ENCODE measurements at places on chromosomes 16 and 17.

GRCh38 chr17:6350806-6351205 is 84.1 kb downstream of the AIPL1 start:
- DNase-seq = no peak

- no peak for DNase-seq
These were observed 216.9 kb upstream of the CHMP6 start for GRCh38 chr17:80774643-80775281.

DNA sequence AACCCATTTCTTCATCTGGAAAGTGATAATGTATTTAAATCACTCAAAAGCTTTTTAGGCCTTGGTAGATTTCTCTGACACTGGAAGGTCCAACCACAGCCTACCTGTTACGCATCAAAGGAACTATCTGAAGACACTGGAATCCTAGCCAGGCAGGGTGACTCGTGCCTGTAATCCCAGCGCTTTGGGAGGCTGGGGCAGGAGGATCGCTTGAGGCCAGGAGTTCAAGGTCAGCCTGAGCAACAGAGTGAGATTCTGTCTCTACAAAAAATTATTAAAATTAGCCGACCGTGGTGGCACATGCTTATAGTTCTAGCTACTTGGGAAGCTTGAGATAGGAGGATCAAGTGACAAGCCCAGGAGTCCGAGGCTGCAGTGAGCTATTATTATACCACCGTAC is 18.4 kb upstream of the G6PC1 start:
- DNase-seq = no peak

DNA sequence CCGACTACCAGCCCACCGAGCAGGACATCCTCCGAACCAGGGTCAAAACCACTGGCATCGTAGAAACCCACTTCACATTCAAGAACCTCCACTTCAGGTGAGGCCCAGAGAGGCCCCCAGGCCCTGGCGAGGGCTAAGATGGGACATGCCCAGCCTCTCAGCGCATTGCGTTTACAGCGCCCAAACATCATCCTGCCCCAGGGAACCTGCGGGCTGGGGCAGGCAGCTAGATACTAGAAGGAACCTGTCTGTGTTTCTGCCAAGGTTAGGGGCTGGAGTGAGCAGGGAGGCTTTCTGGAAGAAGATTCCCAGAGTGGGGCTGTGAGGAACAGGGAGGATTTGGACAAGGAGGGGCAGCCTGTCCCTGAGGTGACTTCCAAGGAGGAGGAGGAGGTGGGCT is 90.6 kb downstream of the AMFR start:
- no peak for DNase-seq

GRCh38 chr17:82710499-82711232 is 5.8 kb upstream of the FN3KRP start:
- DNase-seq = no peak

- DNase-seq = no peak
These were observed 9.0 kb downstream of the NTHL1 start for GRCh38 chr16:2038382-2039231.

GRCh38 chr17:1344521-1344920 is 55.5 kb downstream of the YWHAE start:
- DNase-seq = no peak

GRCh38 chr16:65123396-65124211 is 1.7 kb upstream of the CDH11 start:
- DNase-seq = no peak

Measured in activated T-helper 9 cell treated with anti-CD3 and anti-CD28 coated beads, Interleukin-2, amount 50 U/mL, for 16 hours (primary cell).